K562 (cell line): ENCODE measurements at places on chromosomes 16 and 17.
A peak's percentile ranks its signal among the peaks of the same experiment; 100 is the strongest.

DNA sequence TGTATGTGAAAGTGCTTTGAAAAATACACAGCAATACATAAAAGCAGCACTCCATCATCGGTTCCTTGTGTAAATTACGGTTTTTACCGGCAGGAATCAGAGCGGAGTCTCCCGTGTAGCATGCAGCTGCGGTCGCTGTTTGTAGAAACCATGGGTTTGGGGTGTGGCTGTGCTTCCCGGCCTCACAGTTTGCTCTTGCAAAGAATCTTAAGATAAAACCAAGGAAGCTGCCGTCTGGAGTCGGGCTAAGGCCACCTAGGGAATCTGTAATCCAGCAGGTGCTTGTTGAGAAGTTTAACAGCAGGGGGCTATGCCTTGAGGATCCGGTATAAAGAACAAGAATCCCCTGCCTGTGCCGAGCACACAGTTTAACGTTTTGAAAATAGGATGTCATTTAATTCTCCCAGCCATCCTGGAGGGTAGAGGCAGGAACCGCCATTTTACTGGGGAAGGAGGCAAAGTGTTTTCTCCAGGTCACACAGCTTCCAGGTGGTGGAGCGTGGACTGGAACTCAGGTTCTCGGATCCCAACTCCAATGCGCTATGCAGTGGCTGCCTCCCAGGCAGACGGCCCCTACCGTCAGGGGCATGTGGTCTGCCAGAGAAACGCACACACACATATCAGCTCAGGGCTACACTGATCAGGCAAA lies 6.0 kb upstream of the TLCD3A start:
- DNase-seq, result no peak

DNA sequence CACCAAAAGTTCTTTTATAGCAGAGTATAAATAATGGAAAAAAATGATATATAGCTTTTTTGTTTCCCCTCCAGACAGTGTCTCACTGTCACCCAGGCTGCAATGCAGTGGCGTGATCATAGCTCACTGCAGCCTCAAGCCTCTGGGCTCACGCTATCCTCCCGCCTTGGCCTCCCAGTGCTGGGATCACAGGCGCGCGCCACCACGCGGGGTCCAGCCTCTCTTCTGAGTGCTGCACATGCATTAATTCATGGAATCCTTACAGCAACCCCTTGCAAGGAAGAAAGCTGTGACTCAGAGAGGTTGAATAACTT lies 18.0 kb upstream of the ZNF629 start:
- no peak for DNase-seq

DNA sequence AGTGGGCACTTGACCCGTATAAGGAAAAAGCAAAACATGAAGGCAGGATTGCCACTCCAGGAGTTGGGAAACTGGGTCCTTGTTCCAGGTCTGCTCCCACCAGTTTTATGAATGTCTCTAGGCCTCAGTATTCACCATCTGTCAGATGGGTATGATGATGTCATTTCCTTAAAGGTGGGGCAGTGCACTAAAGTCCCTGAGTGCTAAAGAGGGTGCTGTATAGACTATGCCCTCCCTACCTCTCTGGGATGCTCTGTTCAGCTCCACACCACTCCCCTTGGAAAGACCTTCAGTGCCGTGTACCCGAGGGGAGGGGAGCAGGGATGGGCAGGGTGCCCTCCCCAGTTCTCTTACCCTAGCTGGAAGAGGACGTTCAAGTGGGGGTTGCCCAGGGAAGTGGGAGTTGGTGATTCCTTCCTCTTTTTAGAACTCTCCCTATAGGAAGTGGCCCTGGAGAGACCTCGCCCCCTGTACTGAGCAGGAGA lies 2.2 kb downstream of the LASP1 start:
- no peak for DNase-seq

GRCh38 chr16:47660540-47660939 lies 199.4 kb downstream of the PHKB start:
- DNase-seq, result peak; percentile 15

GRCh38 chr16:54284319-54284930 lies 2.2 kb downstream of the IRX3 start:
- DNase-seq, result no peak

- DNase-seq, result no peak
Observed at GRCh38 chr16:31522071-31522470, 5.6 kb upstream of the AHSP start.

GRCh38 chr17:79975498-79976134 lies 60.1 kb downstream of the TBC1D16 start:
- no peak for DNase-seq

DNA sequence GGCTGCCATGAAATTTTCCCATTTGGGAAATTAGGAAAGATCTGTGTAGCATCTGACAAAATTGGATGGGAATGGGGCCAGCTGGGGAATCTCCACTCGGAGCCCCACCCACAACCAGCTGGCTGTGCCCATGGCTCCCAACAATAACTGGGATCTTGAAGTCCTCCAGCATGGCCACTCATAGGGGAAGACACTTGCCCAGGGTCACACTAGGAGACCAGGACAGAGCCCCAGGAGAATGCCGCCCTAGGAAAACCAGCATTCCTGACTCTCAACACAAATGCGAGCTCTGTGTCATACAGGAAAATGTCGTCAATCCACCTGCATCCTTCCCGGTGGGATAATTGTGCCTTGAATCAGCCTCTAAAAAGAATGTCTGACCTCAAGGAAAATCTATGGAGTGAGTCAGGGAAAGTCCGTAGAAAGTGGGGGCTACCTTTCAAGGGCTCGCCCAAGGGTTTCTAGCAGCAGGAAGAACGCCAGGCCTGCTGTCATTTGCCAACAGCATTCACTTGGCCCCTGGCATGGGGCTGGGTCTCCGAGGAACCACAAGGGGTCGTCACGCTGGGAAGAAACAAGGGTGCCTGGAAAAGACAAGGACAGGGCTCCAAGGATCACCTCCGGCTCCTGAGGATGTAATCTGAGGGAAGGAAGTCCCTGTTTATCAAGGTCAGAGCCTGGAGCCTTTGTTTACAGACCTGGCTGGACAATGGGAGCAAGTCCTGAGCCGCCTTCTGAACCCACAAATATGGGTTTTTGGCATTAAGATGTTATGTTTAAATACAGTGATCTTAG lies 15.9 kb downstream of the CDH5 start:
- no peak for DNase-seq

DNA sequence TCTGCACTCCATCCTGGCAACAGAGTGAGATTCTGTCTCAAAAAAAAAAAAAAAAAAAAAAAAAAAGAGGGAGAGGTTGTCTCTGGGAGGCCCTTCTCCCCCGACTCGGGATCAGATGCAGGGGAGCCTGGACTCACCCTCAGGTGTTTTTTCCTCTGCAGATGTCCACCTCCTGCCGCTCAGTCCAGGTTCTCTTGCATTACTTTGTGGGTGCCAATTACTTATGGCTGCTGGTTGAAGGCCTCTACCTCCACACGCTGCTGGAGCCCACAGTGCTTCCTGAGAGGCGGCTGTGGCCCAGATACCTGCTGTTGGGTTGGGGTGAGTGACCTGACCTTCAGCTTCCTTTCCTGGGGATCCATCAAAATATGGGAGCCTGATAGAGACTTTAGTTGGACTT lies 34.1 kb downstream of the GLP2R start:
- DNase-seq, result no peak

GRCh38 chr16:57001026-57001679 lies 11.8 kb downstream of the NLRC5 start:
- DNase-seq, result no peak

DNA sequence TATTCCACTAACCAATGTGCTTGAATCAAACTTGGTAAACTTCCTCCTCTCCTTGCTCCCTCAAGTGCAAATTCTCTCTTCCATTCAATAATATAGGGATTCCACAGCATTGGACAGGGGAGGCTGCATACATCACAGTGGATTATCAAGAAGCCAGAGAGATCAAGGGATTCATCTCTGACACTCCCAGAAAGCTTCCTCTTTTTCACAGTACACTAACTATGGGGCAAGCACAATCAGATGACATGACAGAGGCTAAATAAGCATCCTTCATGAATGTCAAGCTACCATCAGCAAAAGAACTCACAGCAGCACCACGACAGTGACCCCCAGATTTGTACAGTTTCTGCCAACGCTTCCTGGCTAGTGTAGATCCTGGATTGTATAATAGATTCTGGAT lies 178.4 kb upstream of the C17orf78 start:
- DNase-seq, result no peak

- DNase-seq, result peak; percentile 79
Observed at GRCh38 chr16:324451-325334, 27.8 kb downstream of the AXIN1 start.

GRCh38 chr16:76784530-76784929 lies 406.5 kb upstream of the MON1B start:
- no peak for DNase-seq

GRCh38 chr16:4270091-4270490 lies 2.7 kb downstream of the TFAP4 start:
- DNase-seq, result no peak

- no peak for DNase-seq
Observed at GRCh38 chr17:44022246-44022645, 7.5 kb upstream of the TMEM101 start.

DNA sequence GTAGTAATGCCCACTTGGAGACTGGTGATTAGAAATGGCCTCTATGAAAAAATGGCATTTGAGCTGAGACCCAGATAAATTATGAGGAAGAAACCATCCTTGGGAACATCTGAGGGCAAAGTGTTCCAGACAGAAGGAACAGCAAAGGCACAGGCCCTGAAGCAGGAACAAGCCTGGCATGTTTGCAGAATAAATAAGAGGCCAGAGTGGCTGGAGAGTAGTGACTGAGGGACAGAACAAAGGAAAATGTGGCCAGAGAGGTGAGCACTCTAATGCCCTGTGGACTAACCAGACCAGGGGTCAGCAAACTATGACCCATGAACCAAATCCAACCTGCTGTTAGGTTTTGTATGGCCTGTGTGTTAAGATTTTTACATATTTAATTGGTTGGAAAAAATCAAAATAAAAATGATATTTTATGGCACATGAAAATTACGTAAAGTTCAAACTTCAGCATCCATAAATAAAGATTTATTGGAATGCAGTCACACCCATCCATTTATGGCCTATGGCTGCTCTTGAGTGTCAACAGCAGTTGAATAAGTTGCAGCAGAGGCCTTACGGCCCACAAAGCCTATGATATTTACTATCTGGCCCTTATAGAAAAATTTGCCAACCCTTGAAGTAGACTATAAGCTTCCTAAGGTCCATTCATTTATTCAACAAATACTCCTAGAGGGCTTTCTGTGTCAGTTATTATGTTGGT lies 210.0 kb upstream of the TOX3 start:
- DNase-seq, result no peak

- DNase-seq, result no peak
Observed at GRCh38 chr16:87828907-87829621, 40.2 kb downstream of the SLC7A5 start.

DNA sequence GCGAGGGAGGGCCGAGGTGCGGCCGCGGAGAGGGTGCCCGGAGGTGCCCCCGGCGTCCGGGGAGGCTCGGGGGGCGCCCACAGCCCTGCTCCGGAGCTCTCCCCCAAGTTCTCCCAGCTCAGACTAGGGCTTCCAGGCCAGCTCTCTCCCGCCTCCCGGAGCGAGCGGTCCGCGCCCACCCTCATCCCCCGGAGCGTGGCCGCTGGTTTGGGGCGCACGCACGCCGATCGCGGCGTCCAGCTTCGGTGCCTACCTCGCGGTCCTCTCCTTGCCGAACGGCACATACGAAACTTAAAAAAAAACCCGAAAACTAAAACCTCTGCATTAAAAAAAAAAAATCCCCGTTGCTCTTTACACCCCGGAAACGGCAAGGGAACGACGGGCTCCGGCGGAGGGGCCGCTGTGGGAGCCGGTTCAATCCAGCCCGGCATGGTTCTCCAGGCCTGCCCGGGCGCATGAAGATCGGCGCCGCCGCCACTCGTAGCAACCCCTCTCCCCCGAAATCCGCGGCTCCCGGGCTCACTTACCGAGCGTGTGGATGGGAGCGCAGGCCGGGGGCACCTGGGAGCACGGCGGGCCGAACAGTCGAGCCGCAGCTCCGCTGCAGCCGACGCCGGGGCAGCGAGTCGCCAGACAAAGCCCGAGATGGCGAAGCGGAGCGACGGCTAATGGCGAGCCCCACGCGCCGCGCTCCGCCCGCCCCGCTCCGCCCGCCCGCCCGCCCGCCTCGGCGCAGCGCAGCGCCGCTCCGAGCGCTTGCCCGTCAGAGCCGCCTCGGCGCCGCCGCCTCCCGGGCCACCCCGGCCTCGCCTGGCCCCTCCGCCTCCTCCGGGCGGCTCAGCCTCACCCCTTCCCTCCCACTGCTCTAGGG lies 973 bp upstream of the UBTF start:
- DNase-seq, result peak; percentile 82

DNA sequence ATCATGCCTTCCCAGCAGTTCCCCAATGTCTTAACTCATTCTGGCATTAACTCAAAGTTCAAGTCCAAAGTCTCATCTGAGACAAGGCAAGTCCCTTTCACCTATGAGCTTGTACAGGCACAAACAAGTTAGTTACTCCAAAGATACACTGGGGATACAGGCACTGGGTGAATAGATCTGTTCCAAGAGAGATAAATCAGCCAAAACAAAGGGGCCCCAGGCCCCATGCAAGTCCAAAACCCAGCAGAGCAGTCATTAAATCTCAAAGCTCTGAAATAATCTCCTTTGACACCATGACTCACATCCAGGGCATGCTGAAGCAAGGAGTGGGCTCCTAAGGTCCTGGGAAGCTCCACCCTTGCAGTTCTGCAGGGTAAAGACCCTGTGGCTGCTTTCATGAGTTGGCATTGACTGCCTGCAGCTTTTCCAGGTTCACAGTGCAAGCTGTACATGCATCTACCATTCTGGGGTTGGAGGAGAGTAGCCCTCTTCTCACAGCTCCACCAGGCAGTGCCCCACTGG lies 332.2 kb upstream of the KIF2B start:
- DNase-seq, result no peak

- no peak for DNase-seq
Observed at GRCh38 chr17:5874486-5874885, 195.7 kb upstream of the WSCD1 start.

DNA sequence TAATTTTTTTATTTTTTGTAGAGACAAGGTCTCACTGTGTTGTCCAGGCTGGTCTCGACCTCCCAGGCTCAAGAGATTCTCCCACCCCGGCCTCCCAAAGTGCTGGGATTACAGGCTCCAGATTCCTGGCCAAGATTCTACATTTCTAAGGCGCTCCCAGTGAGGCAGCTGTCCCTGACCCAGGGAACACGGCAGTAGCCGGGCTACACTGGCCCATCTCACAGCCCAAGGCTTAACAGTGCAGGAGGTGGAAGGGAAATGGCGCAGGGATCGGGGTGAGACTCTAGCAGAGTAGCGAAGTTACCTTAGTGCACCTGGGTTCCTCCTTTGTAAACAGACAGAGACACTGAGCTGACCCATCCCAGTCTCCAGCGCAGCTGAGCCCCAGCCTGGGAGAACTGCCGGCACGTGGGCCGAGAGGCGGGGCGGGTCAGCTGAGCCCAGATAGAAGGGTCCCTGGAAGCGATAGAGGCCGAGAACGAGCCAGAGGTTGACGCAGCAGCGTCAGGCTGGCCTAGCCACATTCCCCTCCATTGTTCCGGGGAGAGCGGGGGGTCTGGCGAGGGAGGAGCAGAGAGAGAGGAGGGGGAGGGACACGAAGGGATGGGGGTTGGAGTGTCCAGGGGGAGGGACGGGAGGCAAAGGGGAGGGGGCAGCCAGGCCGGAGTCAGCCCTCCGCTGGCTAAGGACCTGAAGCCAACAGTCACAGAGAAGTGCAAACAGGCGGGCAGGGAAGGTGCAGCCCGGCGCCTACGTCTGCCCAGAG lies 2.5 kb downstream of the CARHSP1 start:
- DNase-seq, result no peak

GRCh38 chr17:1488826-1489270 lies 3.6 kb downstream of the MYO1C start:
- DNase-seq, result no peak
